ENCODE measurements at places on chromosomes 7 and 10.

DNA sequence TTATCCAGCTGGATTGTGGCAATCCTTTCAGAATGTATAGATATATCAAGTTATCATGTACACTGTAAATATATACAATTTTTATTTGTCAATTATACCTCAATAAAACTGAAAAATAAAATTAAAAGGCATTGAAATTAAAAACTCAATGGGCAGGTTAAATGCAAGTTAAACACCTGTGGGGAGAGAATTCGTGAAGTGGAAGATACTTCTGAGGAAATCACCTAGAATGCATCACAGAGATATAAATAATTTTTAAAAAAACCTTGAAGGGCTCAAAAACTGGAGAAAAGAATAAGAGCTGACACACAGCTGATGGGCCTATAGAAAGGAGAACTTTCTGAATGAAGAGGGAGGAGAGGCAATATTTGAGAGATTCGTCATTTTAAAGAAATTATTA is 37.2 kb upstream of the DRGX start:
- DNase-seq: no peak

- DNase-seq: no peak
Measured at GRCh38 chr7:27351786-27352185, 109.2 kb downstream of the EVX1 start.

- no peak for DNase-seq
Measured at GRCh38 chr10:60611291-60611747, 167.0 kb upstream of the CDK1 start.

GRCh38 chr10:69329721-69330178 is 51.5 kb downstream of the HK1 start:
- no peak for DNase-seq

GRCh38 chr7:15584575-15584974 is 22.8 kb upstream of the AGMO start:
- DNase-seq: no peak

- DNase-seq: no peak
Measured at GRCh38 chr10:30992681-30993080, 39.0 kb downstream of the ZNF438 start.

- no peak for DNase-seq
Measured at GRCh38 chr10:63064706-63065105, 68.4 kb upstream of the NRBF2 start.

DNA sequence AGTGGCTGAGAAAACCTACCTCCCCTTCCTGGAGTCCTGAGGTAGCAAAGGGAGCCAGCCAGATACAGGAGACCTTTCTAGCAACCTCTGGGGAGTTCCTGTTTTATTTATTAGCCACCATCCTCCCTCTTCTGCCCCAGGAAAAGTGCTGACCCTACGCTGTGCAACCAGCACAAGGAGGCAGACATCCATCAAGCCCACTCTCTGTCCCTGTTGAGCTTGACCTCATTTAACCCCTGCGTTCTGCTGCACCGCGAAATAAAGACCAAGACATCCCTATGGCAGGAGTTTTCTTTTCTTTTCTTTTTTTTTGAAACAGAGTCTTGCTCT is 25.3 kb upstream of the ANKRD2 start:
- DNase-seq: no peak

All from T-helper 22 cell (primary cell).